NCI-H2029 treated with DMSO at 0.1 percent for 48 hours (cell line): ENCODE measurements at places on chromosomes 5 and 9.

GRCh38 chr5:110823571-110823970, 84.8 kb downstream of the SLC25A46 start:
- no peak for DNase-seq

DNA sequence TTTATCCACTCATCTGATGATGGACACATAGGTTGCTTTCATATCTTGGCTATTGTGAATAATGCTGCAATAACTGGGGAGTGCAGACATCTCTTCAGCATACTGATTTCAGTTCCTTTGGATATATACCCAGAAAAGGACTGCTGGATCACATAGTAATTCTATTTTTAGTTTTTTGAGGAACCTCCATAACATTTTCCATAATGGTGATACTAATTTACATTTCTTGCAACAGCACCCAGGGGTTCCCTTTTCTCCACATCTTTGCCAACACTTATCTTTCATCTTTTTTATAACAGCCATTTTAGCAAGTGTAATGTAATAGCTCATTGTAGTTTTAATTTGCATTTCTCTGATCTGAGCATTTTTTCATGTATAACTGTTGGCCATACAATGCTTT, 34.1 kb upstream of the NR4A3 start:
- no peak for DNase-seq

- no peak for DNase-seq
These were observed 199.0 kb upstream of the MVB12B start for GRCh38 chr9:126127591-126127990.

- no peak for DNase-seq
These were observed 137.0 kb downstream of the FER start for GRCh38 chr5:108884736-108885135.

- DNase-seq: no peak
These were observed 893 bp upstream of the ABLIM3 start for GRCh38 chr5:149140197-149141002.

DNA sequence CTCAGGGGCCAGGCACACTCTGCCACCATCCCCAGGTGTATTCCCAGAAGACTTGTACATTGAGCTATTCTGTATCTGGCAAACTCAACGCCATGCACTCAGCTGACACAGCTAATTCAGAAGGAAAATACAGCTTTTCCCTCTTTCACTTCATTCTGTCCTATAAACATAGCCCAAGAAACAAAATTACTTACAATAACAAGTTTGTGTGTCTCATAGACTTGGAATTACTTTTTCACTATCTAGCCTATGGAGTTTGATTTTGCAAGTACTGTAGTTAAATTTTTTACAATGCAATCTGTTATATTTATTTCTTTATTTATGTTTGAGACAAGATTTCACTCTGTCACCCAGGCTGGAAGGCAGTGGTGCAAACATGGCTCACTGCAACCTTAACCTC, 125.1 kb upstream of the KLF9 start:
- DNase-seq: no peak

DNA sequence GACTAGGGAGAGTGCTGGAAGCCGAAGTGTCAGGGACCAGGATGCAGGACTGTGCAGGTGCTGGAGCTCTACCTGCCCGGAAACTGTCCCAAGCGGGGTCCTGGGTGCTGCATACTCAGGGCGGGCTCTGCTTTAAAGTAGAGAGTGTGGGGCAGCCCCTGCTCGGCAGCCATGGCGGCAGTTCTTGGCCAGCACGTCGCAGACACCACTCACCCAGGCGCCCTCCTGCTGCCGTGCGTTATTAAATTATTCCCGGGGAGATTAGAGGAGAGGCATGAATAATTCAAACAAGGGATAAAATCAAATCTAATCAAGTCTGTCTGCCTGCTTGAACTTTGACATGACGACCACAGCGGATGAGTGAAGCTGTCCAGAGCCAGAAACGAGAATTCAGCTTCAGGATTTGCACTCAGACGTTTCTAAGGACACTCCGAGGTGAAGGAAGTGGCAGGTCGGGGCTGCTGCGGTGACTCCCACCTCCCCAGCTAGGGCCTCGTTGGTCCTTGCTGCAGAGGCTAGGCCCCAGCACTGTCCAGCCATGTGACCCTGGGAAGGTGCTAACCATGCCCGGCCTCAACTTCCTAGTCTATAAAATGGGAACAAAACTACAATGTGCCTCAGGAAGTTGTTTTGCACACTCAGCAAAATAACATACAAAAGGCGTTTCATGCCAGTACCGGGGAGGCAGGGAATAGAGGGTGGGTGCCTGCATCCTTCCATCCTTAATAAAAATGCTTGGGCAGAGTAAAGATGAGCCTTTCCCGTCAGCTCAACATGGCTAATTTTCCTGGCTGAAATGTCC, 91.3 kb upstream of the ADAMTS2 start:
- DNase-seq: no peak

DNA sequence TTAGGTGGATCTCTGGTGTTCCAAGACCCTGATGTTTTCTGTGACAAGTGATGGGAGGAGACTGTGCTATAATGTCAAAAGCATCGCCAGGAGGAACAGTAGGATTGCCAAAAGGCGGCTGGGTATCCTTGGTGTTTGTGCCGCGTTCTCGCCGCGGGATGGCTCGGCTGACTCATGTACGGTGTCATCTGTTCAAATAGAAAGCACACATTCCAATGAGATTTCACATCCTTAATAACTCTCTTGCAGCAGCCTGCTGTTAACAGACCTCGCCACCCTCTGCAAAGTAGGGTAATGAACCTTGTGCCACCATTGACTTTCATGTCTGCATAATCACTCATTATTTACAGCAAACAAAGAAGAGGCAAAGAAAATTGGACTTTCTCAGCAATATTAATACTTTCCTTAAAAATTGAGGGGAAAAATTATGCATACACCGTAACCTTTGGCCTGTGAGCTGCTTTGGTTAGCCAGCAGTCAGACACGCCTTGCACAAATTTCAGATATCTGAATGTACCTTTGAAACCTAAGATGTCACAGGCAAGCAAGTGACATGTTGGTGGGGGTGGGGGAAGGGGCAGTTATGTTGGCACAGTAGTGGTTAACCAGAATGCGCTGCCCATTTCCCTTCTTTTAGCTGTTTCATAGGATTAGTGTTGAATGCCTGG, 289.4 kb downstream of the EFNA5 start:
- DNase-seq: no peak

GRCh38 chr9:118336943-118337330, 632.7 kb downstream of the TLR4 start:
- DNase-seq: no peak

DNA sequence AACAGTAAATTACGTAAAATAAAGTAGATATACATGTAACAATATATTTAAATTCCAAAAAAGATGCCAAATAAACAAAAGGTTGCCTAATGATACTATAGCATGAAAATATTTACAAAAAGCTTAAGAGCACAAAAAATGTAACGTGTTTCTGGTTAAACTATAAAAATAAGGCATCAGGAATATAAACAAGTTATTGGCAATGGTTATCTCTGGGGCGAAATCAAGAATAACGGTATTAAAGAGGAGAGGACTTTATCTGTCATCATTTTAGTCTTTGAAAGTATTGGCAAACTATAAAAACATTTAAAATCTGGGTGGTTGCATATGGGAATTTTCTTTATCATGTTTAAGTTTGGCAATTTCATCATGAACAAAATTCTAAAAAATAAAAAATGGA, 1599.2 kb downstream of the MAT2B start:
- DNase-seq: no peak

- DNase-seq: peak; percentile 79
These were observed 8.6 kb downstream of the TEK start for GRCh38 chr9:27117489-27118135.

DNA sequence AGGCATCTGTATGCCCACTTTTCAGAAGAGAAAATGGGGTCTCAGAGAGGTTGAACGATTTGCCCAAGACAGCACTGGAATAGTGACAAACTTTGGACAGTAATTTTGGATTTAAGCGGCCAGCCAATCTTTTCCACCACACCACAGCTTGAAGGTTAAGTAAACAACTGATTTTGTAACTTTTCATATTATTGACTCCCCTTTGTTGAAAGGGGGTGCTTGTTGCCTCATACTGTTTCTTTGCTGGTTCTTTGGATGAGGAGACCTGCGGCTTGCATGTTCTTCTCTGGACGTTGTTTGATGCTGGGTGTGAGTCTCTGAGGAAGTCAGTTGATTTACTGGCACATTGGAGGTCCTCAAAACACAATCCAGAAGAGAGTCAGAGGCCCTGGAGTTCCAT, 11.7 kb upstream of the GABBR2 start:
- no peak for DNase-seq

DNA sequence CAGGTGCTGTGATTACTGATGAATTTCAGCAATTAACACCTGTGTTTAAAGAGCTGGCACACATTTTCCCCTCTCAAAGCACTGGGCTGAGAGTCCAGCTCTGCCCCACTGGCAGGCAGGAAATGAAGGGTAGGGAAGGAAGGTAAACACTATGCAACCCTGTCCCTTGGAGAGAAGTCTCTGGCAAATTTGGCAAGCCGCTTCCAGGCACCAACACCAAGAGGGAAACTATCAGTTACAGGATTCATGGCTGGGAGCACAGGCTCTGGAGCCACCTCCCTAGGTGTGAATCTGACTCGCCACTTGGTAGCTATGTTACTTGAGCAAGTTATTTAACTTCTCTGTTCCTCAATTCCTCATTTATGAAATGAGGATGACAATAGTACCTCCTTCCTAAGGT, 3.3 kb downstream of the ANKS6 start:
- peak; percentile 30 for DNase-seq

DNA sequence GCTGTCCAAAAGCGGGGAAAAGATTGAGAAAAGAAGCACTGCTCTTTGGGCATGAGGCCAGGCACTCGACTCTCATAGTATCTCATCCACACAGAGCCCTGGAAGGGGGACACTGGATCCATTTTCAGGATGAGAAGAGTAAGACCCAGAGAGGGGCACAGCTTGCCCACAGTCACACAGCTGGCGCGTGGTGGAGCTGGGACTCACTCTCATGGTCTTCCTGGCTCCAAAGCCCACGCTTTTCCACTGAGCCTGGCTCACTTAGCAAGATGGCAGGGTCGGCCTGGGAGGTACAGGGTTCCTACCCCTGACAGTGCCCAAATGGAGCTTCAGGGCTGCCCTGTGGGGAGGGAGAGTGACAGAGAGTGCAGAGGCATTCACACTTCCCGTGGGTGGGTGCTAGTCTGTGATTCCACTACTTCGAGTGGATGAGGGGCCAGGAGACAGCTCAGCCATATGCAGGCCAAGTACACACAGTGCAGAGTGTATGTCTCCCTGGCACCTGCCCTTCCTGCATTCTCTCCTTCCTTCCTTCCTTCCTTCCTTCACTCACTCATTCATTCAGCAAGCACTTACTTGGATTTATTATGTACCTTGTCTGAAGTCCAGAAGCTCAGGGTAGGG, 18.3 kb upstream of the IGFBPL1 start:
- DNase-seq: no peak

DNA sequence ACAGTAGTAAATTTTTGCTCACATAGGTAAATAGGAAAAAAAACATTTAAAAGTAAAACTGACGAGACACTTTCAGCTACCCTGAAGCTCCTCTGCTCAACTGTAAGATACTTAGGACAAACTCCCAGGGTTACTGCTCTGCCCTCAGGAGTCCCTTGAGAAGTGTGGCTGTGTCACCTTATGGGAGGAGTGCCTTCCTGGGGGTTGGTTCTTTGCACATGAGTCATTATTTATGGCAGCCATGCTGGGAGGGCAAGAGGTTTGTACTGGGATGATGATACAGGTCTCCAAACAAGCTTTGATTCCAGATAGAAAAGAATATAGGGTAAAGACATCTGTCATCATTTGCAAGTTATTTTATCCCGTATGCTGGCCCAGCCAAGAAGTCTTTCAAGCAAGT, 45.9 kb downstream of the TTC1 start:
- DNase-seq: no peak

DNA sequence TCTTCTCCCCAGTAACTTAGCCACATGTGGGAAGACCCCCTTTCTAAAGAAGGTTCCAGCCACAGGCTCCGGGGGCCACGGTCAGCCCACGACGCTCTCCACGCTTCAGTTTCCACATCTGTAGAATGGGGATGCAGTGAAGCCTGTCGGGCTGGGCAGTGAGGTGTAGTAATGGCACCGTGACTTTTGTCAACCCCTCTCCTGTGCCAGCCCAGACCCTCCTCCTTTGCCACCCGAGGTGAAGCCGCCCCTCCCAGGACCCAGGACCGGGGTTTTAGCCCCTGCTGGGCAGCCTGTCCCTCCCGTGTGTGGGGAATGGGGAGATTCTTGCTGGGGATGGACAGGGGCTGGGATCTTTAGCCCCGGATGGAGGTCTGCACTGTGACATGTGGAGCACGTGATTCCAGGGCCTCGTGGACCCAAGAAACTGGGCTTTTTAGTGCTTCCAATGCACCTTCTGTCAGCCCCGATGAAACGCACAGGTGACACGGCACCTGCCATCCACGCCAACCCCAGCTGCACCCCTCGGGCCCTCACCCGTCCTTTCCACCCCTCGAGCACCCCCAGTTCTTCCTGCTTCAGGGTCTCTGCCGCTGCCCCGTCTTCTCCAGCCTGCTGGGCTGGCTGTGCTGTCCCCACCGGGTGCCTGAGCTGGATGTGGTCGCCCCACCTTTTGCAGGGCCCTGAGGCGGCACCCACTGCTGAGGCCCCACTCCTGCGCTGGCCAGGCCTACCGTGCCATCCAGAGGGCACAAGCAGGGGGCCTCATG, 13.4 kb upstream of the RNU6ATAC start:
- DNase-seq: no peak

- no peak for DNase-seq
These were observed 301.3 kb downstream of the CWC27 start for GRCh38 chr5:65070026-65070425.

DNA sequence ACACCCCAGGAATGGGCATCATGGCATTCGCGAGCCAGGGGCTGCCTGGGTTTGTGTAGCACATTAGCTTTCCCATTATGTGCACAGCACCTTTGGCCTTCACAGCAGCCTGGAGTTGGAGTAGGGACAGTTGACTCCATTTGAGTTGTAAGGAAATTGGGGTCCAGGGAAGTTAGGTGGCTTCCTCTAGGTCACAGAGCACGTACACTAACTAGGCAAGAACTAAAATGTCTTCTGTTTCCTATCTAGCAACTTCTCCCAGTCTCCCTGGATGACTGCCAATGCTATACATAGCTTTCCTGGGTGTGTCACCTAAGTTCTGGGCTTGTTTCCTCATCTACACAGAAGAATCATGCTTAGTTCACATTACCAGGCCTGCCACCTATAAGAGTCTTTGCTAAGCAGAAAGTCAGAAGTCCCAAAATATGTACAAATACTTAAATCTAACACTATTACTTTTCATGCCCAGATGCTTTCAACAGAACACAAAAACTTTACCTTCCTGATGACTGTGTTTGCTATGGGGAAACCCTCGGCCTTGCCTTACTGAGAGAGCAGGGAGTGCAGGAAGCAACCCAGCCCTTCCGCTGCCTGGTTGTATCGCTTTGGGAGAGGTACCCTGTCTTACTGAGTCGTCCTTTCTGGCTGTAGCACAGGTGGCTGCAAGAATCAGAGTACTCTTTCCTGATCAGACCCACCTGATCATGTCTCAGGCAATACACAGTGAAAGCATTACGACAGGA, 12.0 kb downstream of the MACROH2A1 start:
- no peak for DNase-seq

- peak; percentile 83 for DNase-seq
These were observed 138.6 kb downstream of the PALM2AKAP2 start for GRCh38 chr9:109918339-109919163.

- DNase-seq: no peak
These were observed 387.0 kb upstream of the RFX3 start for GRCh38 chr9:3912817-3913216.
